NCI-H446 (cell line): ENCODE measurements at places on chromosomes 2 and 18.
A peak's percentile ranks its signal among the peaks of the same experiment; 100 is the strongest.

DNA sequence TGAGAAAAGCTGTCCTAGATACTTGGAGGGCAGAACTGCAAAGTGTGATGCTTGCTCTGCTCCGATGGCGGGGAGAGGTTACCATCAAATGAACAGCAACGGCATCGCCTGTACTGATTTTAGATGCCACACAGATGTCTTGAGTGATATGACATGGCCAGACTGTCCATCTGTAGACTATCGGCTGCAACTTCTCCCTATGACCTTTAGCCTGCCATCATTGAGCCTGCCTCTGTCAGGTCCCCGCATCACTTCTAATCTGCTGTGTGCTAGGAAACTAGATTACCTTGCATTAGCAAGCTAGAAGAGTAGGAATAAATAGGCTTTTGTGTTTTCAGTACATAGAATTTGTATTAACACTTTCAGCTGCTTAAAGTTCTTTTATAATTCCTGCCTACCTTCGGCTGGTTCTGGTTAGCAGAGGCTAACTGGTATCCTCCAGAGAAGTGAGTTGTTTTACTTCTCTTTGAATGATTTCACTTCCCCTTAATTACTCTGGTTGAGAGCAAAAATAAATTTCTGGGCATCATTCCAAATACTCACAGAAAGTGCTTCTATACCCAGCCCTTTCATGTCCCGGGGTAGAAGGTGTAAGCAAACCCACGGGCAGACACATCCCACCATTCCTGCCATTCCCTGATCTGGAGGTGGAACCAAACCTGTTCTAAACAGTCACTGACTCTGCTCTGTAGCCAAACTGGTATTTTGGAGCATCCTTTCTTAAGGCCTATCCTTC is 24.0 kb downstream of the GAREM2 start:
- no peak for DNase-seq

GRCh38 chr2:213149294-213149875 is 2.0 kb downstream of the IKZF2 start:
- no peak for DNase-seq

DNA sequence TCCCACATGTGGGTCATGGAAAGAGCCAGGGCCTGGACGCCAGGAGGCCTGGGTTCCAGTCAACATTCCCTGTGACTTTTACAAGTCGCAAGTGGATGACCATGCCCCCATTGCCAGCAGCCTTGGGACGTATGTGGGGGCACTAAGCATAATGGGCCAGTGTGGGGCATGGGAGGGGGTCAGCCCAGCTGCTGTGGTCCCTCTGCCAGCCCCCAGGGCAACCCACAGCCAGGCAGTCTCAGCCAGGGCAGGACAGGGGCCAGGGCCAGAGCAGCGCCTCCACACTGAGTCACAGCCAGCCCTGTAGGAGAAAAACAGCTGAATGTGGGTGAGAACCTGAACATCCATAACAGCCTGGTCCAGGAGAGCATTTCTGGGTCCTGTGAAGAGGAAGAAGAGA is 173.2 kb downstream of the GFPT1 start:
- DNase-seq = no peak

- DNase-seq = no peak
Observed at GRCh38 chr18:5284808-5285207, 10.7 kb downstream of the ZBTB14 start.

DNA sequence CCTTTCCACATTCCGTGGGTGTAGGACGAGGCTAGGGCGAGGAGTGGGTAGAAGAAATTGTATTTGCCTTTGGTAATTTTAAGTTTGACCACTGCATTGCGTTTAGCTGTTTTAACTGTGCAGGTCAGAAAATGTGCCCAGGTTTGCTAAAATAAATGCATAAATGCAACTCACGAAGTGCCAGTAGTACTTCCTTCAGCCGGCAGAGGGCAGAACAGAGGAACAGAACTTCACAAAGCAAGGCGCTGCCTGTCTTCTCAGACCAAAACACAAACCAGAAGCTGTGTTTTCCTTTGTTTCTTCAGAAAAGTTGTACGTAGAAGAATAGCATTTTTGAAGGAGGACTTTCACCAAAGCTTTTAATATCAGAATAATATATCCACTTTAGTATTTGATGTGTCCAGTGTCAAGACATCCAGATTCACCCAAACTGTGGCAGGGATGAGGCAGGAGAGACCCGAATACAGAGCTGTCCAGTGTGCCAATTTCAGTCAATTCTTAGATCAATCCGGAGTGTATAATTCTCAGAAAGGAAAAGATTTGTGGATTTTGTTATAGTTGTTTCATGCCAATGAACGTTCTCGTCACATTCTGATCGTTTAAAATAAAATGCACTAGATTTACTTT is 348.6 kb downstream of the DLGAP1 start:
- DNase-seq = peak; percentile 56

DNA sequence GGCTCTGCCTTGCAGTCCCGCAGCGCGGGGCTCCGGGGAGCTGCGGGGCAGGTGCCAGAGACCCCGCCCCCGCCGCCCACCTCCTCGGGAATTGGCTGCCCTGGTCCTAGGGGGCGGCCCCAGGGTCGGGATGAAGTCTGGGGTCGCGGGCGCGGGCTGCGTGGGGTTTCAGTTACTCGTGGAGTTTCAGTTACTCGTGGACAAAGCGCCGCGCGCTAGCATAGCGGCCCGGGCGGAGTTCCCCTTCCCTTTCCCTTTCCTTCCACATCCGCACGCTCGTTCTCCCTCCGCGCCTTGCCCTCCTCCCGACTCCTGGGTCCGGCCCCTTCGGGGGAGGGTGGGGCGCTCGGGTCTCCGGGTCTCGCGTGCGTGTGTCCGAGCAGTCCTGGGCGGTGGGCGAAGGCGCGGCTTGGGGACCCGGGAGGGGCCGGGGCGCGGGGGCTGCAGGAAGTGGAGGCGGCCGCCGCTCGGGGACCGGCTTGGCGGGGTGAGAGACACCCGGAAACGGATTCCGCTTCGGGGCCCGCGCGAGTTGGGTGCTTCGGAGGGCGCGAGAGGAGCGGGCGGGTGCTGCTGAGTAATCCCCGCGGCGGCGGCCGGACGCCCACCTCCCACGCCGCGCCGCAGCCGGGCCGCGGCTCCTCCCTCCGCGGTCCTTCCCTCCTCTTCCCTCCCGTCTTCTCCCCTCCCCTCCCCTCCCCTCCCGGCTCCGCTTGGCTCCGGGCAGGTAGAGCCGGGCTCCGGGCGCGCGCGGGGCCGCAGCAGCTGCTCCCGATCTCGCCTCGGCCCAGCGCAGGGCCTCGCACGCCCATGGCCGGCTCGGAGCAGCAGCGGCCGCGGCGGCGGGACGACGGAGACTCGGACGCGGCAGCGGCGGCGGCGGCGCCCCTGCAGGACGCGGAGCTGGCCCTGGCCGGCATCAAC is at the start of gene TTC39C:
Gene TTC39C, plus strand, starts transcription at position 693 of the 924 bp plus-strand sequence. Its CDS starts 118 bp downstream, at position 811.
- DNase-seq = no peak

- no peak for DNase-seq
Observed at GRCh38 chr2:151808258-151809072, 19.8 kb downstream of the ARL5A start.

GRCh38 chr2:97911922-97912575 is 83.7 kb downstream of the TMEM131 start:
- DNase-seq = no peak

- DNase-seq = no peak
Observed at GRCh38 chr2:56587456-56587855, 403.7 kb downstream of the CCDC85A start.

DNA sequence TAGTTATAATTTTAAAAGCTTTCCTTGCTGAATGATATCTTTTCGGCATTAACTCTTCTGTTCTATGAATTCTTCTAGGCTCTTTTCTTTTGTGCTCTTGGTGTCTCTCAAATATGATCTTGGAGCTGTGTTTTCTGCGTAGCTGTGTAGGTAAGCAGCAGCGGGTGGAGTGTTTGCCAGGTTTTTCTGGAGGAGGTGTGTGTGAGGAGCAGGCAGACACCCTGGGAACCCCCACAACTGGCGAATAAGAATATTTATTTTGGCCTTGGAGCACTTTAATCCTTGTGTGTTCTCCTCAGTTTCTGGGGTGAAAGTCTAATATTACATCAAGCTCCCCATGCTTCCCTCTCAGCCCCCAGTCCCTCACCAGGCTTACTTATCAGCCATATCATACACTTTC is 232.0 kb upstream of the FANCL start:
- no peak for DNase-seq

DNA sequence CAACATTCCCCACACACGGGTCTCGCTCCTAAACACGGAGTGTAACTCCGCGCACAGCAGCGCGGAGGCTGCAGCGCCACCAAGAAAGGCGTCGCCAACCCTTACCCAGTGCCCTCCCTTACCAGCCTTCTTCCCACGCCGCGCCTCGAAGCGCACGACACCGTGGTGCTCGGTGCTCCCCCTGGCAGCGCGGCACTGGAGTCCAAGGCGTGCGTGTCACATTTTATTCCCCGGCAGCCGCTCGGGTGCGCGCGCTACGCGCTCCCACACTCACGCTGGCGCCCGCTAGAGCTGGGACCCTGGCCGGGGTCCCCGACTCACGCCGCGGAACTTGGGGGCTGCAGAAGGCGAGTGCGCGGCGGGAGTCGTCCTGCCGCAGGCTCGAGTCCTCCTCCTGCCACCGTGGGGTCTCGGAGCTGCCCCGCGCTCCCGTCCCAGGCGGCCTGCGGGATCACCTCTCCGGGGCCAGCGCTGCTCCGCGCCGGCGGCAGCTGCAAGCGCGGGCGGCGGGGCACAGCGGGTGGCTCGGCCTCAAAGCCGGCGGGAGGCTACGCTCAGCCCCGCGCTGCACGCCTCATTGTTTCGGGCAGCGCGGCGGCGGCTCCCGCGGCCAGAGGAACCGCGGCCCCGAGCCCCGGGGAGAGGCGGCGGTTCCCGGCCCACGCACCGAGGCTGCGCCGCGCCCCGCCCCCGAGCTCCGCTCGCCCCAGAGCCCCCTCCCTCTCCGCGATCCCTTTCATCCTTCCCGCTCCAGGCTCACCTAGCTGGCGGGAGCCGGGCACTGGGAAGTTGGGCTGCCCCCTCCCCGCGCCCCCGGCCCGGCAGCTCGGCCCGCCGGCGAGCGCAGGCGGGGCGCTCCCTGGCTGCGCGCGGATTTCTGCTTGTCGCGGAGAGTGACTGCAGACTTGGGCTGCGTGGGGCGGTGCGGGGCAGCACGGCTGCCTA is at the start of gene ST6GAL2:
Gene ST6GAL2, minus strand, starts transcription at position 197 of the 945 bp plus-strand sequence. CDS start 42,190 bp downstream, outside the sequence.
- DNase-seq = no peak

DNA sequence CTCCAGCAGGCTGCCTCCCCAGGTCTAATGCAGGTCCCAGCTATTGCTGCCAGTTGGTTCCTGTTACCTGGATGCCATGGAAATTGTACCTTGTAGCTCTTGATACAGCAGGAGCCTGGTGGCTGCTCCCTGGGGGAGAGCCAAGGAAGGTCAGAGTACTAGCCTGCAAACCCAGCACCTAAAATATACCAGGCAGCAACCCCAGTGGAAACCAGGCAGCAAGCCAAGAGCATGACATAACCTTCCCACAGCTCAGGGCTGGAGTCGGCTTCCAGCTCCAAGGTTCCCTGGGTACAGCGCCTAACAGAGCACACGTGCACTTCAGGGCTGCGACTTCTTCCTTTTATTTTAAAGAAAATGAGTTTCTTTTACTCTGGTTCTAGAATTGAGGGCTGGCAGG is 30.3 kb downstream of the TNP1 start:
- peak; percentile 35 for DNase-seq

- no peak for DNase-seq
Observed at GRCh38 chr2:85990084-85990483, 101.3 kb upstream of the ST3GAL5 start.

DNA sequence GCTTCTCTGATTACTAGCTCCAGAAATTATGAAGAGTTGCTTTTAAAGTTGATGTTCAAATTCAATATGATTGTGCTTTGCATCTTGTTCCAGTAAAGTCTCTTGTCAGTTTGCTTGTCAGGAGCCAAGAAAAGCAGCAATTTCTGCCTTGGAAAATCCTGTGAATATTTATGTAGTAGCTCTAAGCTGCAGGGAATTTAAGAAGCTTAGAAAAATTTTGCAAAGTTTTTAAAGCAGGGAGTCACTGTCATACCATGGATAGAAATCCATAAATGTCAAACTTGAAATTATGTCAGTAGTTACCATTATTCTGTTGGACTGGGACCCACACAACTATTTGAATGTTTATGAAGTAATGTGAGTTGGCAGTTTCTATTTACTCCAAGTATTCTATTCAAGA is 169.3 kb downstream of the TMEM200C start:
- DNase-seq = no peak

GRCh38 chr18:56321470-56321869 is 316.9 kb downstream of the TXNL1 start:
- no peak for DNase-seq
